Mesenteric fat pad (tissue), 1 donor: ENCODE measurements at places on chromosomes 12 and 14.

GRCh38 chr12:43848226-43848507 is 12.3 kb downstream of the TMEM117 start:
- DNase-seq = no peak

GRCh38 chr14:89750908-89751392 is 203.6 kb downstream of the EFCAB11 start:
- no peak for DNase-seq

- no peak for DNase-seq
Observed at GRCh38 chr12:73277971-73278370, 1005.8 kb downstream of the TRHDE start.

DNA sequence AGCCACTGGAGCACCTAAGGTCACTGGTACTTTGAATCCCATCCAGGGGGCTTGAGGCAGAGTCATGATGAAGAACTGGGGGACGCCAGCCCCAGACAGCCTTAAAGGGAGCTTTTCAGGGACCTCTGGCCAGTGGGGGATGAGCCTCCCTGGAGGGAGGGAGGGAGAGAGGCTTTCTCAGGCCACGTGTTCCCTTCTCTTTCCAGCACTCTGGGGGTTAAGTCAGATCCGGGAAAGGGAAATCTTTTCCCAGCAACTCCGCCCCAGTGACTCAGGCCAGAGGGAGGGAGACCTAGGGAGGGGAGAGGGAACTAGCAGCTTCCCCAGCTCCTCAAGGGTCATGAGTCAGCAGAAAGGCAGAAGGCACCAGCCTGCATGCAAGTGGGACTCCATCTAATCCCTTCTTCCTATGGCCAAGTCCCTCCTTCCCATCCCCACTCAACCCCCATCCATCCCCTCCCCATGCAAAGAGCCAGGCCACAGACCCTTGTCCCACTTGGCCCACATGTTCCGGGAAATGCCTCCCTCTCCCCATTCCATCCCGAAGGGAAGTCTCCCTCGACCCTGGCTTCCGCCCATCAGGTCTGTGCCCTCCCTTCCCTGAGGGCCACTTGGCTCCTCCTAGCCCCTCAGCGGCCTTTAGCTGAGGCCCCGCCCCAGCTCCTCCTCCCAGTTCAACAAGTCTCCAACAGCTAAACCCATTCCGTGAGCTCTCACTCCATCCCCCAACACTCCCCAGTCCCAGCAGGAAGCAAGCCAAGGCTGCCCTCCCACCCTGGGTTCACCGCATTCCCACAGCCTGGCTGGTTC is 5.6 kb downstream of the TNFRSF1A start:
- peak; percentile 96 for DNase-seq

- no peak for DNase-seq
Observed at GRCh38 chr12:39736406-39736805, 116.8 kb upstream of the ABCD2 start.

DNA sequence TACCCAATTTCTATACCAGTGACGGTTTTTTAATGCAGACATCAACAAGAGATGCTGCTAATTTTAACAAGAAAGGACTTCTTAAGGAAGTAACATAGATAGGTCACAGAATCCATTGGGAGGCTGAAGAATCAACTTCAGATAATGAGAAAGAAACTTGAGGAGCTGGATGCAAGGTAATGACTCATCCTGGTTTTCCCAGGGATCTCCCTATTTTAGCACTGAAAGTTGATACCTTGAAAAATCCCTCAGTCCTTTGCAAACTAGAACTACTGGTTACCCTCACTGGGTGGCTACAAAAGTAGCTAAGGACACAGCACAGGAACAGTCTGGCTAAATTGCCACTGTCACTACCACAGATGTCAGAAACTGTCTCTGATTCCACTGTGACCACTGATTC is 561.9 kb downstream of the FLRT2 start:
- DNase-seq = no peak
